ENCODE measurements at places on chromosomes 16 and 17.

- H3K36me3 ChIP-seq = no peaks in the 10 kb centered on the region
- no peak for DNase-seq
- H3K27me3 ChIP-seq = no peaks in the 10 kb centered on the region
- no peaks in the 10 kb centered on the region for H3K4me1 ChIP-seq
- no peak overlapping the region for H3K27ac ChIP-seq
- no peak overlapping the region for H3K4me3 ChIP-seq
Measured at GRCh38 chr17:35002876-35003551, 22.7 kb downstream of the LIG3 start.

GRCh38 chr17:29165800-29166506, 14.2 kb downstream of the MYO18A start:
- H3K4me1 ChIP-seq = peaks cover 10% of the 10 kb centered on the region
- H3K4me3 ChIP-seq = no peak overlapping the region

- no peak for DNase-seq
- H3K36me3 ChIP-seq = no peaks in the 10 kb centered on the region
- H3K4me1 ChIP-seq = peaks cover 16% of the 10 kb centered on the region
- H3K4me3 ChIP-seq = no peak overlapping the region
Measured at GRCh38 chr16:3882531-3882930, 2.0 kb upstream of the CREBBP start.

- H3K27ac ChIP-seq = no peak overlapping the region
- H3K4me1 ChIP-seq = peaks cover 8% of the 10 kb centered on the region
- no peaks in the 10 kb centered on the region for H3K27me3 ChIP-seq
- no peak overlapping the region for H3K4me3 ChIP-seq
- no peaks in the 10 kb centered on the region for H3K36me3 ChIP-seq
Measured at GRCh38 chr16:52825892-52826291, 226.8 kb downstream of the CHD9NB start.

GRCh38 chr17:4389079-4389478, 22.6 kb upstream of the UBE2G1 start:
- peaks cover 6% of the 10 kb centered on the region for H3K4me1 ChIP-seq
- no peak overlapping the region for H3K4me3 ChIP-seq
- H3K36me3 ChIP-seq = no peaks in the 10 kb centered on the region
- DNase-seq = no peak

GRCh38 chr16:80899809-80900592, 95.6 kb upstream of the CDYL2 start:
- no peaks in the 10 kb centered on the region for H3K27me3 ChIP-seq
- no peak overlapping the region for H3K27ac ChIP-seq
- H3K4me1 ChIP-seq = no peaks in the 10 kb centered on the region
- H3K4me3 ChIP-seq = no peak overlapping the region

DNA sequence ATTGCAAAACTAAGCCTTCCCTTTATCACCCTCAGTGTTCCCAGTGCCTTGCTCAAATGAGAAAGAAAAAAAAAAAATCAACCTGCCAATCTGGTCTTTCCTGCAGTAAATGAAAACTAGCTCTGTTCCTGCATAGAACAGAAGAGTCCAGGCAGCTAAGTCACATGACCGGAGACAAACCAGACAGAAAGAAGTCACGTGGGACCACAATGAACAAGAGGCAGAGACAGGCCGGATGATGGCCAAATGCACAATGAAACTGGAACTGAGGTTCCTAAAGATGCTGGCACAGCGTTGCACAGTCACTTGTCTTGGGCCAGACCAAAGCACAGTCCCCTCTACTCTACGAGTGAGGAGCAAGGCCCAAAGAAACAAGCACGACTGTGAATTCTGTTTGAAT, 172.5 kb downstream of the GRIN2A start:
- H3K4me3 ChIP-seq = no peak overlapping the region
- DNase-seq = no peak
- no peaks in the 10 kb centered on the region for H3K27me3 ChIP-seq
- no peaks in the 10 kb centered on the region for H3K36me3 ChIP-seq

DNA sequence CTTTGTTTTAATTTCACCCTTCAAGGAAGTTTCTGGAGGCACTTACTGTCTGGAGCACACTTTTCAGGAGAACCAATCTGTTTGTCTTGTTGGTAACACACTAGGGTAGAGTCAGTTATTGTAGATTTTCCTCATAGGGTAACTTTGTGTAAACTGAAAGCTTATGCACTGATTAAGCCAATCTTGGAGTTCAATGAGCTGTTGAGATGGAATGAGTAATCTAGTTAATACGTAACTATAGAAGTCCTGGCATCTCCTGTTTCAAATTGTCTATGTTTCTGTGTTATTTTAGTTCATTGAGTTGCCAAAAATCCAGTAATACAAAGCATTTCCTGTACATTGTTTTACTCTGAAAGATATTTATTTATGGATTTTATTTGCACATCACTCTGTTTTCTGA, 111.6 kb upstream of the HAS3 start:
- H3K27ac ChIP-seq = no peak overlapping the region
- H3K36me3 ChIP-seq = no peaks in the 10 kb centered on the region
- no peaks in the 10 kb centered on the region for H3K4me1 ChIP-seq
- DNase-seq = no peak
- H3K27me3 ChIP-seq = no peaks in the 10 kb centered on the region

GRCh38 chr17:33192951-33193911, 99.9 kb downstream of the ASIC2 start:
- peaks cover 67% of the 10 kb centered on the region for H3K27me3 ChIP-seq
- H3K27ac ChIP-seq = no peak overlapping the region
- DNase-seq = peak; percentile 47
- H3K4me3 ChIP-seq = no peak overlapping the region
- peaks cover 27% of the 10 kb centered on the region for H3K4me1 ChIP-seq

GRCh38 chr17:28811651-28812090, 30.9 kb downstream of the FAM222B start:
- H3K36me3 ChIP-seq = no peaks in the 10 kb centered on the region
- peaks cover 41% of the 10 kb centered on the region for H3K4me1 ChIP-seq
- no peaks in the 10 kb centered on the region for H3K27me3 ChIP-seq
- DNase-seq = peak; percentile 40
- peak overlapping the region; percentile 97 for H3K4me3 ChIP-seq
- peak overlapping the region; percentile 71 for H3K27ac ChIP-seq

DNA sequence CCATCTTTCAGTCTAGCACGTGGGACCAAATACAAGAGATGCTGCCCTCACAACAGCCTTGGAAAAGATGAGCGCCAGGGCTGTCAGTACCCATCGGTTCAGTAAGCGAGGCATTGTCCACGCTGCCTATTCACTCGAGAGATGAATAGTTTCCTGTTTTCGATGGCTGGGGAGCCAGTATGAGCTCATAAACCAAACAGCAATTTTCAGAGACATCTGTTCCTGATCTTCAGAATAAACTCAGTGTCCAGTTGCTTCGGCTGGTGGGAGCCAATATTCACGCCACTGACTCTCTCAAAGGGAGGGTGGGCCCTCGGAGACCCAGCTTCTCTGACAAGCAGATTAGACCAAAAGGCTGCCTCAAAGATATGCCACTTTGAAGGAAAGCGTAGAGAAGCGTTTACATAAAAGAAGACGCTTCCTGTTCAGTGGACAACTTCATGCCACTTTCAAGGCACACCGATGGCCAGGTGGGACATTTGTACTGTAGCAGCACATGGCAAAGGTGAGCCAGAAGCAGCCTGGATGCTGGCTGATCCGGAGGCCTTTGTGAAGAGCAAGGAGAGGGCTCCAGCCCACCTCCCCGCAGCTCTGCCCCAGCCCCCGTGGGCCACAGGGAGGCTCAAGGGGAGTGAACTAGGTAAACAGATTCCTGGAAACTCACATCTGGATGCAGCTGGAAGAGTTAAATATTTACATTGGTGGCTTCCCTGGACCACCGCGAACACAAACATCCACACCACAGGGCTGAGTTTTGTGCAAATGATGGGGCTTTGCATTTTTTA, 6.0 kb downstream of the TIMM22 start:
- peaks cover under 1% of the 10 kb centered on the region for H3K4me1 ChIP-seq
- H3K4me3 ChIP-seq = no peak overlapping the region
- no peak for DNase-seq
- no peaks in the 10 kb centered on the region for H3K27me3 ChIP-seq
- H3K36me3 ChIP-seq = no peaks in the 10 kb centered on the region

DNA sequence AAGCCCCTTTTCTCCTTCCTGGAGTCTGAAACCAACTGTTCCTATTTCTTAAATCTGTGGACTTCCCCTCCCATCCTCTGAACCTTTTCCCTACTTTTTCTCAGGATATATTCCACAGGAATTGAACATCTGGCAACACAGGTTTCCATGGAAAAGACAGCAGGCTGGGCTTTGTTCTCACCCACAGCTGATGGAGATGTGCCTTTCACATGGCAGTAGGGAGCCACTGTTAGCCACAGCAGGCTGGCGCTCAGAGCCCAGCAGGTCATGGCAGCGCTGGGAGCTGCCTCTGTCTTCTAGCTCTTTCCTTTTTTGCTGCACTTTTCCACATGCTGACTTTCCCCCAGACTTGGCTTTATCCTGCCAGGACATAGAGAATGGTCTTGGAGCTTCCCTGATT, 116.4 kb upstream of the NLRP1 start:
- peak; percentile 49 for DNase-seq
- no peak overlapping the region for H3K27ac ChIP-seq

DNA sequence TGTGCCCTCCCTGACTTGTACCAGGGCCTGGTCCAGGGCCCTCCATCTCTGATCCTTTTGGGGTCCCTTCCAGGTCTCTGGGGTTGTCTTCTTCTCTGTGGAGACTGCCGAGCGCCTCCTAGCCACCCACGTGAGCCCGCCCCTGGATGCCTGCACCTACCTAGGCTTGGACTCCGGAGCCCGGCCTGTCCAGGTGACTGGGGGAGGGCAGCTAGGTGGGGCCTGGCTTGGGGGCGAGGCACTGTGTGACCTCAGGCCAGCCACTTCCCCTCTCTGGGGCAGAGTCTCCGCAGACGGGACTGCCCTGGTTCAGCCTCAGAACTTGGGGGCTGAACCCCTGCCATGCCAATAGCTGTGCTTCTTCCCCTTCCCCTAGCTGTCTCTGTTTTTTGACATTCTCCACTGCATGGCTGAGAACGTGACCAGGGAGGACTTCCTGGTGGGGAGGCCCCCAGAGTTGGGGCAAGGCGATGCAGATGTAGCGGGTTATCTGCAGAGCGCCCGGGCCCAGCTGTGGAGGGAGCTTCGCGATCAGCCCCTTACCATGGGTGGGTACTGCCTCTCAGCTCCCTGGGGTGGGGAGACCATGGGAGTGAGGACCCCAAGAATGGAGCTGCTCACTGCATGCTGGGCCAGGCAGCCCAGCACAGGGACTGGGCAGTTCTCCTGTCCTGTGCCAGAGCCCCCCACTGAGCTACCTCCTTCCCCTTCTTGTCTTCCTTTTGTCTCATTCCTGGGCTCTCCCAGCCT, 14.6 kb downstream of the FCSK start:
- DNase-seq = peak; percentile 36
- H3K36me3 ChIP-seq = no peaks in the 10 kb centered on the region
- no peak overlapping the region for H3K4me3 ChIP-seq

DNA sequence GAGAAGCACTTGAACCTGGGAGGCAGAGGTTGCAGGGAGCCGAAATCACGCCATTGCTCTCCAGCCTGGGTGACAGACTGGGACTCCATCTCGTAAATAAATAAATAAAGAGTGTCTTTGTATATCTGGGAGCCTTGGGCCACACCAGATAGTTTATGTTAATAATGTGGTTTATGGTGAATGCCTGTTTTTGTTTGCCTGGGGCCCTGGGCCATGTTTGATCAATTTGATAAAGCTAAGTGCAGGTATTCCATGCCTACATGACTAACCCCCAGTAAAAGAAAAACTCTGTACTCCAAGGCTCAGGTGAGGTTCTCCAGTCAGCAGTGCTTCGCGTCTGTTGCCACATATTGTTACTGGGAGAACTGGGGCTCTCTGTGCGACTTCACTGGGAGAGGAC, 15.1 kb downstream of the SCIMP start:
- no peaks in the 10 kb centered on the region for H3K27me3 ChIP-seq
- H3K4me1 ChIP-seq = no peaks in the 10 kb centered on the region
- no peak for DNase-seq
- no peak overlapping the region for H3K27ac ChIP-seq

DNA sequence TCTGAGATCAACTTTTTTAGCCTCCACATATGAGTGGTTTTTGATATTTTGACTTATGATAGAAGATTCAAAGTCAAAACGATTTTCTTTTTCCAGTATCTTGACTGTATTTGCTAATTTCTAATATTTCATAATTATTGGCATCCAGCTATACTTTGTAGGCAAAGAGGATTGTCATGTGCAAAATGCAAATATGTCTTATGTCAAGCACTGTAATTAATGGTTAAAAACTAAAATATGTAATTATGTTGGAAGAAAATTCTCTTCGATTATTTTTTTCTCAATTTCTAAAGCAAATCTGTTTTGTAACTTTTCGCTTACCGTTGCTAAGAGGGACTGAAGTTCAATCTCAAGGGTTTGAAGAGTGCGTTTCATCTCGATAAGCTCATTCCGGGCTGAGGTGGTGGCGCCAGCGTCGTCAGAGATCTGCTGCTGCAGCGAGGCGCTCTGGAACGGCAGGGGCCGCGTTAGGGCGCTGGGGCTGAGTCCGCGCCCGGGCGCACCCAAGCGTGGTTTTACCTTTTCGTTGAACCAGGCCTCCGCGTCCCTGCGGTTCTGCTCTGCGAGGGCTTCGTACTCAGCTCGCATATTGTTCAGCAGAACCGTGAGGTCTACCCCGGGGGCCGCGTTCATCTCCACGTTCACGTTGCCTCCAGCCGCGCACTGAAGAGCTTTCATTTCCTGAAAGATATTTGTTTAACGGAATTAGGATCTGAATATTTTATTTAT, 3.0 kb downstream of the KRT27 start:
- DNase-seq = no peak
- no peaks in the 10 kb centered on the region for H3K4me1 ChIP-seq
- H3K4me3 ChIP-seq = no peak overlapping the region
- no peaks in the 10 kb centered on the region for H3K36me3 ChIP-seq

GRCh38 chr17:37025847-37026530, 77.2 kb downstream of the AATF start:
- peaks cover 5% of the 10 kb centered on the region for H3K36me3 ChIP-seq
- H3K4me3 ChIP-seq = no peak overlapping the region
- H3K27ac ChIP-seq = no peak overlapping the region
- no peak for DNase-seq
- peaks cover 19% of the 10 kb centered on the region for H3K4me1 ChIP-seq

DNA sequence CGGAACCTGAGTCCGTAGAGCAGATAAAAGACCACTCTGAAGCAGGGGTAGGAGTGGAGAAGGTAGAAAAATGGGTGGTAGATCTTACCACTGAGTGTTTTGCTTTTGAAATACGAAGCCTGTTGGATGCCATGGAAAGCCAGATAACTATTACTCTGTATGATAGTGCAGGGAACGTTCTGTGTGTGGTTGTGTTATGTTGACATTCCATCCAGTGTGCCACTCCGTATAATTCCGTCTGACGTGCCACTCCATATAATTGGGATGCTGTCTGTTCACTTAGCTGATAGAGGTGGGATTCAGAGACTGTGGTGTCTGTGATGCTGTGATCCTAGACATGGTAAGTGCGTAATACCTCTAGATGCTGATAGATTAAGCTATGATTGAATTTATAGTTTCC, 263.2 kb upstream of the CACNG5 start:
- no peak overlapping the region for H3K4me3 ChIP-seq
- H3K36me3 ChIP-seq = no peaks in the 10 kb centered on the region
- H3K27ac ChIP-seq = no peak overlapping the region
- no peak for DNase-seq

Measured in neural progenitor cell (in vitro differentiated cells).